ENCODE measurements at places on chromosomes 16 and 17.

DNA sequence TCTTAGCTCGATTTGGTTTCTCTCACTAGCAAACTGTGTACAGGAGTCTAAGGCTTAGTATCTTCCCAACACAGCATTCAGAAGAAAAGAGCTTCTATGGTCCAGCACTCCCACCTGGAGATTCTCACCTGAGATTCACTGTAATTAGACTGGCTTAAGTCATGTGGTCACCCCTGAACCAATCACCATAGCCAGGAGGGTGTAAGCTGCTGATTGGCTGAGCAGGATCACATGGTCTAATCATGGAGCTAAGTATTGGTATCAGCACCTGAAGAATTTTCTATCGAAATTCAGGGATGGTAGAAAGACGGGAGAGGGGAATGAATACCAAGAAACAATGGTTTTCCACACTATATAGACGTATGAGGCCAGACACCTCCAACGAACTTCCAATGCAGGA is 359.8 kb upstream of the ERCC4 start:
- DNase-seq, result no peak

DNA sequence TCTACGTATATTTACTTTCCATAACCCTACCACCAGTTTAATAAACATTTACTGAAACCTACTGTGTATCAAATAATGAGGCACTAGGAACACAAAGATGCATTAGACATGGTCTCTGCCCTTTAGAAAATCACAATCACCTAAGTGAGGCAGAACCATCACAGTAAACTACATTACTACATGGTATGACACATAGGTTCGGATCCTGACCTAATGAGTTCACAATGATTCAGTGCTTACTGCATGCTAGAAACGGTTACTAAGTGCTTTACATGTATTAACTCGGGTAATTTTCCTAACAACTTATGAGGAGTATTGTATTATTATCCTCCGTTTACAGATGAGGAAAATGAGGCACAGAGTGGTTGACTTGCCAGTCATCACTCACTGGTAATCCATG is 5.2 kb upstream of the SYNRG start:
- no peak for DNase-seq

DNA sequence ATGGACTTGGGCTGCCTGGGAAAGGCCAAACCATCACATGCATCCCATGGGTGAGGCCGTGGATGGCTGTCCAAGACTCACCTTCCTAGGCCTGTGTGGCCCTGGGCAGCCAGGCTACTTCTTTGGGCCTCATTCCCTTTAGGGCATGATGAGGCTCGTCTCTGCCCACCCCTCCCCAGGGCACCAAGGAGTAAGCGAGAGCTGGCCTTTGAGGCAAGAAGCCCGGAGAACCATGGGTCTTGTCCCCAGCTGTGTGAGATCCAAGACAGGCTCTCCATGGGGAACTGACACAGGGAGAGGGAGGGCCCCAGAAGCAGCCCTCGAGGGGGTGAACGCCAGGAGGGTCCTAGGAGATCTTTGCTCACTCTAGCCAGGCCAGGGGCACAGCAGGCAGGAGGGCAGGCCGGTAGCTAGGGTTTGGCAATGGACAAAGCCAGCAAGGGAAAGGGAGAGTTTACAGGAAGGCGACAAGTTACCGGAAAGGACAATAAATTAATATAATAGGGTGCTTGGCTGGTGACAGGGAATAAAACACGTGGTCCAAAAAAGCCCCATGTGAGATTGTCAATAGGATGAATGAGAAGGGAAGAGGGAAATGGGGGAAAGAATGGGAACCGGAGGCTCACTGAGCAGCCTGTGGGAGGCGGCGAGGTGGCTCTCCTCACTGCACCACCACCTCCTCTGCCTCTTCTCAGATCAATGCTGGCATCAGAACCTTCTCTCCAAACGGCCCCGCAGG is 119.1 kb downstream of the SDK2 start:
- DNase-seq, result no peak

- no peak for DNase-seq
Measured at GRCh38 chr16:22260490-22260889, 36.7 kb upstream of the POLR3E start.

DNA sequence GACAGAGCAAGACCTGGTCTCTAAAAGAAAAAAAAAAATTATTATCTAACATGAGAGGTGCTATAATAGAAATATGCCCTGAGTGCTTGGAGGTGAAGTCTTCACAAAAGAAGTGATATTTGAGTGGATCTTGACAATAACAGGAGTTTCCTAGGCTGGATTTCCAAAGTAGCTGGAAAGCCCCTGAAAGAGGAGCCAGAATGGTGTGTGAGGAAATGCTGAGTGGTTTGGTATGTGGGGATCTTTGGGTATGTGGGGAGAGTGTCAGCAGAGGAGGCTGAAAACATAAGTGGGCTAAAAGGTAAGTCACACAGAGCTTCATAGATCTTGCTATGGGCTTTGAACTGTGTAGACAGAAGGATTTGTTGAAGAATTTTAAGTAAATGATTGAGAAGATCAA is 100.1 kb downstream of the YPEL2 start:
- DNase-seq, result no peak

- no peak for DNase-seq
Measured at GRCh38 chr16:50313596-50314478, 47.5 kb downstream of the ADCY7 start.

GRCh38 chr16:26454102-26454501 is 612.6 kb upstream of the C16orf82 start:
- DNase-seq, result no peak

DNA sequence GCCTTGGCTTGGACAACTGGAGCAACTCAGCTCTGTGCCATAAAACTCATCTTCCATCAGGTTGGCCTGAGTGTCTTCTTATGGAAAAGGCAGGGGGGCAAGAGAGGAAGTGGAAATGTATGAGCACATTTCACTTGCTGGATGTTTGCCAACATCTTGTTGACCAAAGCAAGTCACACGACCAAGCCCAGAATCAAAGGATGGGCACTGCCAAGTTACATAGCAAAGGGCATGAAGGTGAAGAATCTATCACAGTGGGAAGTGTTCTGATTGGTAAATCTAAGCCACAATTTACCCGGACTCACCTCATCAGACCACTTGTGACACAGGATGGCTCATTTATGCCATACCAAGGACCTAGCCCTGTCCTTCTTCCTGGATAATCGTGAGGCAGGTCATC is 310.5 kb upstream of the IRX5 start:
- no peak for DNase-seq

DNA sequence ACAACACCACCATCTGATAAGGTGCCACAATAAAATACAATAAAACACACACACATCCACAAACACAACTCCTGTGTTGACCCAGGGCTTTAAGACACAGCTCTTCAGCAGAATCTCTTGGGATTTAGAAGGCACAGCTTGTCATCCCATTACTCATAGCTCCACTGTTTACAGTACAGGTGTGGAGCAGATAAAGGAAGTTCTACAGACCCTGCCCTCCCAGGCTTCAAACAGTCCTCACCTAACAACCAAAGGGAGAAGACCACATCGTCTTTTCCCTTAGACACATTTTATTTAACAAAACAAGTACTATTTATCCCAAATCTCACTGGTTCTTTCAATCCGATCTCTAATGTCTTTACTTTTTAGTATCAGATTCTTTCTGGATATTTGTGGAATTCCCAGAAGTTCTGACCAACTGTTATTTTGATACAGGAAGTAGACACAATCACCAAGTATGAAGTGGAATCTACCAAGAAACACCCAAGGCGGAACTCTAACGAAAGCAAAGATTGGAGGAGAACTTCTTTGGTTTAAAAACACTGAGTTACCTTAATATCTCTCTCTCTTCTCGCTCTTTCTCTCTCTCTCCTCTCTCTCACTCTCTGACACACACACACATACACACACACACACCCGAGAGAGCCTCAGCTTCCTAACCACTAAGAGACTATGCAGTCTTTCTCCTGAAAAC is 46.1 kb downstream of the CYTH1 start:
- no peak for DNase-seq

GRCh38 chr17:9862220-9862619 is 36.5 kb downstream of the GLP2R start:
- DNase-seq, result no peak

DNA sequence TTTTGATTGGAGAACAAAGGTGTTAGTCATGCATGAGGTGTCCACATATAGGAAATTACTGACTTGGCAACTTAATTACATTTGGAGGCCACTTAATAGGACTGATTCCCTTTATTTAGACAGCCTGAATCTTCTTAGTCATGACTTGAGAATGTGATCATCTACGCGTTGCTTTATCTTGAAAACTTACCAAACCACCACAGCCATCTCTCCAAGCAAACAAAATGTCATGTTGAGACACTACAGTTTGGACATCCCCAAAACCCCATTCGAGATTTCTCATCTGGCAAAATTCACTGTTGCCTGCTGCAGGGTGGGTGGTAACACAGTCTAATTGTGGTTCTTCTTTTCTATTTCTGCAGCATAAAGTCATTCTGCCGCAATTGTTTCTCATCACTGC is 176.5 kb upstream of the CDH5 start:
- DNase-seq, result no peak

GRCh38 chr16:29649588-29650494 is 13.2 kb upstream of the SPN start:
- no peak for DNase-seq

DNA sequence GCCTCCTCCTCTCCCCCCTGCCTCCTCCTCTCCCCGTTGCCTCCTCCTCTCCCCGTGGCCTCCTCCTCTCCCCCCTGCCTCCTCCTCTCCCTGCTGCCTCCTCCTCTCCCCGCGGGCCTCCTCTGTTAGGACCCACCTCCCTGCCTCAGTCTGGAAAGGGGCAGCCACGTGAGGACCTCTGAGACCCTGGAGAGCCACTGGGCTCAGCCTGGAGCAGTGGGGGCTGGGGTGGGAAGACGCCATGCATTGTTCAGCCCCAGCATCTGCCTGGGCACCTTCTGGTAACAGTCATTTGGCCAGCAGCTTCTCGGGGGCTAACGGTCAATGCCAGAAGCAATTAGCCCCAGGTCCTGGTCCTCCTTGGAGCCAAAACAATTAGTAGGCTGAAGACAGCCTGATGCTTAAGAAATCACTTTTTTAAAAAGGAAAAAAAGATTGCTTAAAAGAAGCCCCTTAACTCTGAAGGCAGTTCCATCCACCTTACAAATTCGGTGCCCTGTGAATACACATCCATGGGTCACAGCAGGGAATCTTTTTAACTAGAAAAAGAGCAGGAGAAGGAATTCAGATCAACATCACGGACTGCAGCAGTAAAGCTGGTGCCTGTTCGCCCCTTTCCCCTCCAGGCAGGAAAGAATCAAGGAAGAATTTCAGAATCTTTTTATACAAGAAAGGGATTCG is 29.8 kb downstream of the NXN start:
- no peak for DNase-seq

DNA sequence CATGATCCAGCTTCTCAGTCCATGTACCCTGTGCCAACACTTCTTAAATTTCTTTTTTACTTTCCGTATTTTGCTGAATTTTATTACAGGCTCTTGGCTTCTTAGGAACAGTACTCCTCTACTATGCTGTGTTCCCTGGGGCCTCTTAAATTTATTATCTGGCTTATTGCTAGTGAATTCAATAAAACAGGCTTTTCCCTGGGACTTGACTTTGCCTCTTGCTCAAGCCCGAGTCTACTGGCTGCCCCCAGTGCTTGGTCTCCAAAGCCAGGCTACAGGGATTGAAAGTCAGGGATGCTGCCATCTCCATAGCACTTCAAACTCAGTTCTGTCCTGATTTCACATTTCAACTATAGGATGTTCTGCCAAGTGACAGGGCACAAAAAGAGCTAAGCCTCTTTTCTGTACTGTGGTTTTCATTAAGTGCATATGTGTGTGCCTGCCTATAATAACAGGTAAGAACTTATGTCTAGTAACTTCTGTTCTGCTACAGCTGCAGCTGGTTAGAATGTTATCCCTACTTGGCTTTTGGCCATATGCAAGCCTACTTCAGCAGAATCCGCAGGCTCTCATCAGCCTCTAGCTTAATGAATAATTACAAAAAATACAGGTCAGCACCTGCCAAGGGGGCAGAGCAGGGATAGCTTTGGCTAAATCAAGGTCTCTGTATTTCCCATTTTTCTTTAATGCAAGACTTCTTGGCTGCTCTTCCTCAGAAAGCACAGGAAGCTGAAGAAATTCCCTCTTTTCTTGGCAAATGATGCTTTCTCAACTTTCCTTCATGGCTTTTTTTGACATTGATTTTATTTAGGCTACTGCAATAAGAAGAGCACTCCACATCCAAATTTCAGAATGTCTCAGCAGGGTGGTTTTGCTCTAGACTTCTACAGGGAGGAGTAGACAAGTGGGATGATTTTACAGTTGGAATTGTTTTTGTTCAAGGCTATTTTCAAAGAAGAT is 8.2 kb downstream of the FAM20A start:
- DNase-seq, result no peak

DNA sequence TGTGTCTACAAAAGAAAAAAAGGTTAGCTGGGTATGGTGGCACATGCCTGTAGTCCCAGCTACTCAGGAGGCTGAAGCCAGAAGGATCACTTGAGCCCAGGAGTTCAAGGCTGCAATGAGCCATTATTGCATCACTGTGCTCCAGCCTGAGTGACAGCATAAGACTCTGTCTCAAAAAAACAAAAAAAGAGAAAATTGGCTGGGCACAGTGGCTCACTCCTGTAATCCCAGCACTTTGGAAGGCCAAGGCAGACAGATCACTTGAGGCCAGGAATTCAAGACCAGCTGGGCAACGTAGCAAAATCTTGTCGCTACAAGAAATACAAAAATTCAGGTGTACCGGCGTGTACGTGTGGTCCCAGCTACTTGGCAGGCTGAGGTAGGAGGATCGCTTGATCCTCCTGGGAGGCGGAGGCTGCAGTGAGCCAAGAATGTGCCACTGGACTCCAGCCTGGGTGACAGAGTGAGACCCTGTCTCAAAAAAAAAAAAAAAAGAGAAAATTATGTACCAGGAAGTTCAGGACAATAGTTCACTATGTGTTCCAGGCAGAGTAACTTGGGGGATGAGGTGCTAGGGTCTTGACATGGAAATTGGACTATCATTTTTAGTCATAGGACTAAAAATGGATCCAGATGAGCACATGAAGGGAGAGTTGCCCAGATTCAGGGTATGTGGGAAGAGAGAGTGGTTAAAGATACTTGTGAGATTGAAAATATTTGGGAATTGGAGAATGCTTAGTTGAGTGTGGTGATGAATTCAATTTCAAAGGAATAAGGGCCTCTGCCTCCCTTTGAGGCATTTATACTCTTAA is 11.0 kb downstream of the ALDH3A2 start:
- DNase-seq, result no peak

DNA sequence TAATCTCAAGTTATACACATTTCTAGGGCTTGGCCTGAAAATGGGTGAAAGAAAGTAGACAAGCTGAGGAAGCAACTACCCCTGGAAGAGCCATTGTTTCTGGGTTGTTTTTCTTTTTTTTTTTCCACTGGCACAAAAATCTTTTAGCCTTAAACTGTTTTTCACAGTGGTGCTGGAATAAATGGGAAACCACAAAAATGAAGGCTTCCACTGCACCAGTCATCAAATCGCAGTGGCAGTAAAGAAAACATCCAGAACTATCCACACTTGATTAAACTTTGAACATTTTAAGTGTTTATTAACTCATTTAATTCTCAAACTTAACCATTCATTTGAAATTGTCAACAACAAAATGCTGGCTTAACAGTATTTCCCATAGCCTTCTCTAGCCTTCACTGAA is 14.3 kb downstream of the CMTM4 start:
- no peak for DNase-seq

- no peak for DNase-seq
Measured at GRCh38 chr17:44097110-44097958, 26.1 kb downstream of the HDAC5 start.

- DNase-seq, result no peak
Measured at GRCh38 chr16:27406511-27407128, 4.6 kb downstream of the IL21R start.
